ENCODE measurements at places on chromosomes 1 and 21. TPM values are rescaled to one million over a fixed set of nuclear protein-coding genes. Genes with fewer than 3 reads are reported as not detected.

The AADACL4 gene
- total RNA-seq, result not detected

The CREG1 gene
- 46.4 TPM for total RNA-seq

The LCE2A gene
- total RNA-seq, result not detected

The S100A7A gene
- total RNA-seq, result not detected

The SYPL2 gene
- total RNA-seq, result not detected

The RUSC1 gene
- total RNA-seq, result 12.4 TPM

The SLC30A7 gene
- 14.1 TPM for total RNA-seq
